ENCODE measurements at places on chromosomes 3 and 15.

- no peak for DNase-seq
Observed at GRCh38 chr3:156409694-156410093, 145.2 kb downstream of the SSR3 start.

- DNase-seq, result no peak
Observed at GRCh38 chr3:124492824-124493223, 237.4 kb upstream of the UMPS start.

DNA sequence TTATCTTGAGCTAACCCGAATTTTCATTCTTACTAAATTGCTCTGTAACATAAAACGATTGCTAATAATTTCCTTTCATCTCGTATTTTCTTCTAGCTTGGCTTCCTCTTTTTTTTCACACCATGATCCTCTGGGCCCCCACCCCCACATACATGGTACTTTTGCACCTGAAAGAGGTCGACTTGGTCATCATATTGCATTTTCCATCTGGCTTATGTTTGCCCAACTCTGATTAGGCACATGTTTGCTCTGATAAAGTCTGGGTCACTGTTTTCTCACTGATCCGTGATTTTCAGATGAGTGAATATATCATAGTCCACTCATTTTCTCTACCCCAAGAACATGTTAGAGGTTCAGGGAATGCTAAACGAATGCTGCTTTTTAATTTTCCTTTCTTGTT lies 49.5 kb downstream of the ARRDC4 start:
- no peak for DNase-seq

DNA sequence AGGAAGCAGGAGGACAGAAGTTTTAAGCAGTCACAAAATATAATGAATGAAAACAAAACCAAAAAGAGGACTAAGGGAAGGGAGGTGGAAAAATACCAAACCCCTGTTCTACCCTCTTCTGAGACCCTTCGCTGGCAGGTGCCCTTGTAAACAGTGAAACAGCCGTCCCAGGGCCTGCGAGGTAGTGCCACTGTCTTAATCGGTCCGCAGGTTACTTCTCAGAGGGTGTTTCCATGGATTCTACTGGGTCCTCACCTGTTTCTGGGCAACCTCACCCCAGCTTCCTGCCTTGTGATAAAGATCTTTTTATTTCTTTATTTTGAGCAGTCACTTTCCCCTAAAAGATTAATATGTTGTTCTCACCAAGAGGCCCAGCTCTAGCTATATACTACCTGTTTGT lies 65.3 kb downstream of the SLC30A4 start:
- no peak for DNase-seq

DNA sequence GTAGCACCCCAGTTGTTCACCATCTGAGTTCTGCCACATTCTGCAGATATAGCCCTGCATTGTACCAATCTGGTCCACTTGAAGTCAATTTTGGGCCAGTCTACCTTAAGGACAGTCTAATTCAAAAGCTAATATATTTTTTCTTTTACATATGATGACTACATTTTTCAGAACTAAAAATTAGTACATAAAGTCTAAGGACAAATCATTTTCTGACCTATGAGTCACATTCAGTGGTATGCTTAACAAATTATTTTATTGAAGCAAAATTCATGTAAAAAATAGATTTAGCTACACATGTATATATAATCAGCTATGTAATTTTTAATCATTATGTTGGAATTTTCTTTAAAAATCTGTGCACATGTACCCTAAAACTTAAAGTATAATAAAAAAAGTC lies 52.1 kb upstream of the IL12A start:
- DNase-seq, result no peak

- DNase-seq, result no peak
Observed at GRCh38 chr15:46710401-46710960, 1006.8 kb upstream of the SEMA6D start.

- no peak for DNase-seq
Observed at GRCh38 chr3:113557374-113557773, 25.0 kb downstream of the SIDT1 start.

GRCh38 chr3:106908181-106908938 lies 468.9 kb upstream of the CCDC54 start:
- no peak for DNase-seq

GRCh38 chr15:42011074-42011473 lies 9.8 kb downstream of the PLA2G4E start:
- DNase-seq, result no peak

GRCh38 chr3:121835465-121835801 lies 424 bp downstream of the EAF2 start:
- no peak for DNase-seq

- DNase-seq, result no peak
Observed at GRCh38 chr3:165254812-165255211, 58.6 kb upstream of the SLITRK3 start.

GRCh38 chr3:59998058-59998457 lies 948.2 kb upstream of the CFAP20DC start:
- no peak for DNase-seq

DNA sequence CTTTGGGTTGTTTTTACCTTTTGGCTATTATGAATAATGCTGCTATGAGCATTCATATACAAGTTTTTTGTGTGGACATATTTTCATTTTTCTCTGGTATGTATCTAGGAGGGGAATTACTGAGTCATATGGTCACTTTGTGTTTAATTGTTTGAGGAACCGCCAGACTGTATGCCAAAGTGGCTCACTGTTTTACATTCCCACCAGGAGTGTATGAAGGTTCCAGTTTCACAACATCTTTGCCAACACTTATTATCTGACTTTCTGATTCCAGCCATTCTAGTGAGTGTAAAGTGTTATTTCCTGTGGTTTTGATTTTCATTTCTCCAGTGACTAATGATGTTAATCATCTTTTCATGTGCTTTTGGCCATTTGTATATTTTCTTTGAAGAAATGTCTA lies 51.8 kb downstream of the CMTM7 start:
- no peak for DNase-seq

GRCh38 chr3:126811530-126811929 lies 107.5 kb downstream of the CHCHD6 start:
- DNase-seq, result no peak

GRCh38 chr3:106161246-106161645 lies 292.4 kb upstream of the CBLB start:
- DNase-seq, result no peak

DNA sequence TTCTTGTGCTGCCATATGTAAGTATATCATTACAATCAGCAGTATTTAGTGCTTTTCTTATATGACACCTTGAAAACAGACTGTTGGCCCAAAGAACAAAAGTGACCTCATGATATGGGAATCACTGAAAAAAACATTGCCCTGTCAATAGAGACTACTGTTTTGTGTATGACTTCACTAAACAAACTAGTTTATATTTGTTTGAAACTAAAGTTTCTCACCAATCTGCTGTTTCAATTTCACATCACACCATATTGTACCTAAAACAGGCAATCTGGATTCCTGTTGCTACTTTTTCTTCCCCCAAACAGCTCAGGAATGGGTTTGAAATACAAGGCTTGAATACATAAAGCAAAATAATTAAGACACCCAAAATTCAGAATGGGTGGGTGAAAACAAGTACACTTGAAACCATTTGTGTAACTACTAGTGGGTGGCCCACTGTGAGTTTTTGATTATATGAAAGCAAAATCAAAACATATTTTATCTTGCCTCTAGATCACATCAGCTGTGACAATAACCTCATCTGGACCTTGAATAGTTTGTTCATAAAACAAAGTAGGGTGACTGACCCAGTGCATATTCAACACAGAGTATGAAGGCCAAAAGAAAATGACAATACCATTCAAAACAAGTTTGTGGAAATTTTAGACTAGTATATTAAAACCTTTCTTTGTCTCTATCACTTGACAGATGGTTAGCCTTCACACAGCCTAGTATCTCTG lies 5.9 kb downstream of the ZBTB20 start:
- no peak for DNase-seq

- peak; percentile 46 for DNase-seq
Observed at GRCh38 chr3:134721214-134721613, 70.4 kb upstream of the KY start.
